Activated B cell treated with CpG ODN at 0.5 μM for 24 hours (primary cell): ENCODE measurements at places on chromosomes 12 and 14. TPM values are rescaled to one million over a fixed set of nuclear protein-coding genes. Genes with fewer than 3 reads are reported as not detected.

CCDC38 gene
- 0.09 and 0.42 TPM in 2 replicates for total RNA-seq

DNA sequence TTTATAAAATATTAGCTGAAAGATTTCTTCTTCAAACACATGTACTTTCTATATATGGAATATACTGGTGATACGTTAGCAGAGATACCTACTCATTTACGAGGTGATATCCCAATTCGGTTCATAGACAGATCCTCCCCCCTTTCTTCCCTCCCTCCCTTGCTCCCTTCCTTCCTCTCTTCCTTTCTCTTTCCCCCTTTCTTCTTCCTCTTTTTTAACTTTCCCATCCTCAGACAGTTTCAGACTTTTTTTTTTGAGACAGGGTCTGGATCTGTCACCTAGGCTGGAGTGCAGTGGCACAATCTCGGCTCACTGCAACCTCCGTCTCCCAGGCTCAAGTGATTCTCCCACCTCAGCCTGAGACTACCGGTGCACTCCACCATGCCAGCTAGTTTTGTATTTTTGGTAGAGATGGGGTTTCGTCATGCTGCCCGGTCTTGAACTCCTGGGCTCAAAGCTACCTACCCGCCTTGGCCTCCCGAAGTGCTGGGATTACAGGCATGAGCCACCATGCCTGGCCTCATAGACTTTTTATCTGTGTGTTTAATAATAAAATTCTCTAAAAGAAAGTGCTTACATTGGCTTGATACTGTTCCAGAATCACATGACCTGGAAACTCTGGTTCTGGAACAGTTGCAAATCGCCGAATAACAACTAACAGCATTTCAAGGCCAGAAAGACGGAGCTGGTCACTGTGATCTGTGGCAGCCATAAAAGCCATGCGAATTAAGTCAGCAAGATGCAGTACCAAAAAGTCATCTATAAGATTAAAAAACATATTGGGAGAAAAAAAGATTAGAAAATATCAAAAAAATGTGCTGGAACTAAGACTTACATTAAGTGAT, 99.2 kb downstream of the HEATR5A start:
- no peak for DNase-seq

DNA sequence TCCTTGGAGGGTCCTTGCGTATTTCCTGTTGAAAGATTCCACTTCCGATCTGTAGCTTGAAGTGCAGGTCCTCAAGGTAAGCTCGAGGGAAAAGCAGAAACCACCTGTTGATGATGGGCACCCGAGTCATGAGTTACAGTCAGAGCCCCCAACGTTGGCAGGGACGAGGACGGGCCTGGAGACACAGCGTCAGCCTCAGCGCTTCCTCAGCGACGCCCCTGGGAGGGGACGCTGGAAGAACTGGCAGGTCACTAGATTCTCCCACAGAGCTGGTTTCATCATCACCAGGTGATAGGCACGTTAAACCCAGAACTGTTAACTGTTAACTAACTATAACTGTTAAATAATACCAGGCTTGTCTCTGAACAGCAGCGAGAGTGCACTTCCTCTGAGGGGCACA, 101.8 kb downstream of the TNFAIP2 start:
- DNase-seq: no peak

DNA sequence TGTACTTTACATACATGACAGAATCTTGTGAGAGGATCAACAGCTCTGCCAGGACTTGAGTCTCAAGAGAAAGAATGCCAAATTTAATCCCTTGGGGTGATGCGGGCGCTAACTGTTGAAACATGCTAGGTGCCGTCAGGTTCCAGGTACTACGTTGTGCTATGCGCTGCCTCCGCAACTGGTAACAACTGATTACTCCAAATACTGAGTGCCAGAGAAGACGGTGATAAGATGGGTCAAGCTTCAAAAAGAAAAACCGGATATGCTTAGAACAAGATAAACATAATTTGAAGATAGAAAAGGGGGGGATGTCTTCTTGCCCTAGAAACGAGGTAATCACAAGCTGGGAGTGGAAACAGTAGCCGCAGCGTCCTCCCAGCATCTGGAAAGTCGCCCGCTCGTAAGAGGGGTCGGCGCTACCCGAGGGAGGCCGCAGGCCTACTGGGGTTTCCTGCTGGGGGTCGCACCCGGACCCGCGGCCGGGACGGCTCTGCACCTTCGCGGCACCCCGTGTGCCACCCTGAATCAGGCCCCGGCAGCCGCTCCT, 678 bp downstream of the ZBTB25 start:
- no peak for DNase-seq

DNA sequence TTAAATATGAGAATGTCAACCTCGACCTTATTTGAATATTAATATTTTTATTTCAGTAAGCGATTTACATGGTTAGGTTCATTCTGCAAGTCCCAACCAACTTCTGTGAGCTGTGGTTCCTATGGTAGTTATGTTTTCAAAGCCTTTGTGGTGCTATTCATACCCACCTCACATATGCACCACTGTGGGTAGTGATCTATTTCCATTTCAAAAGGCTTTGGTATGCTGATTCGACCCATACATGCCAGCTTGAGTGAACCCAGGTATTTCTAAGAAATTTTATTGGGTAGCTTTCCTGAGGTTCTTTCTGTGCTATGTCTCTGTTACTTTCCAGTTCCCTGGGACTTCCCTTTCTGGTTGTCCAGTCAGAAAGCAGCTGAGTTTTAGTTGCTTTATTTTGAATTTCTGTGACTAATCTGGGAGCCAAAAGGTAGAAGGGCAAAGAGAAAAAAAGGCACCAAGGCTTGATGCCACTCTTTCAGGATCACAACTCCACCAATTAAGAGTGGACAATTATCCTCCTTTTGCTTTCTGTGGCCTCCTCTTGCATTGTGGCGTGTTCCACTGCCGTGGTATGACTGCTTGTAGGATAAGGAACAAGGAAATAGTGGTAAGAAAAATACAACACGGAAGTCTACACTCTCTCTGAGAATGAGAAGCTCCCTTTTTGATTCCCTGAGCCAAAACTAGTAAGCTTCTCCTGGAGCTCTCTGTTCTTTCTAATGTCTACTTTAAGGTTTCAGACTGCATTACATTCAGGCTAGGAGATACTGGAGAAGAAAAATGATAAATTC, 729.1 kb downstream of the NOVA1 start:
- no peak for DNase-seq
